Osteoblast (primary cell): ENCODE measurements at places on chromosomes 7 and 10. TPM values are rescaled to one million over a fixed set of nuclear protein-coding genes. Genes with fewer than 3 reads are reported as not detected.

GRCh38 chr7:424961-425793 lies 94.5 kb downstream of the PDGFA start:
- DNase-seq = no peak
- no peaks in the 10 kb centered on the region for H3K36me3 ChIP-seq
- peaks cover 15% of the 10 kb centered on the region for H3K27me3 ChIP-seq
- no peak overlapping the region for H3K4me3 ChIP-seq

GRCh38 chr10:25174461-25175230 lies at the start of gene GPR158:
TSS of gene GPR158 (plus strand) at chr10:25175001. CDS start at chr10:25175421, 420 bp downstream.
- peaks cover 3% of the 10 kb centered on the region for H3K4me1 ChIP-seq
- no peak within 1 kb of the TSS for H3K27ac ChIP-seq
- H3K4me3 ChIP-seq = peak within 1 kb of the TSS; percentile 70
- no peaks in the 10 kb centered on the region for H3K36me3 ChIP-seq
- peak; percentile 99 for DNase-seq
- peaks cover 38% of the 10 kb centered on the region for H3K27me3 ChIP-seq

Gene TEX47
- not detected in 2 replicates for total RNA-seq

DNA sequence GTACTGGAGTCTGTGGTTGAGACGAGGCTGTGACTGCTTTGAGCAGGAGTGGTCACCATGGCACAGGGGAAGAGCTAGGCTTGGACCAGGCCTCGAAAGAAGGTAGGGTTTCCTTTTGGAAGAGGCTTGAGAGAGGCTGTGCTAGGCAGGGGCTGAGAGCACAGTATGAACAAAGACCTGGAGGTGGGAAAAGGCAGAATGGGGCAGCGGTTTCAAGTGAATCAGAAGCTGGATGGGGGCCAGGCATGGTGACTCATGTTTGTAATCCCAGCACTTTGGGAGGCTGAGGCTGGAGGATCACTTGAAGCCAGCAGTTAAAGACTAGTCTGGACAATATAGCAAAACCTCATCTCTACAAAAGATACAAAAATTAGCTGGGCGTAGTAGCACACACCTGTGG lies 65.9 kb downstream of the CLIP2 start:
- no peak overlapping the region for H3K4me3 ChIP-seq
- peaks cover 9% of the 10 kb centered on the region for H3K4me1 ChIP-seq
- peaks cover 27% of the 10 kb centered on the region for H3K36me3 ChIP-seq
- no peaks in the 10 kb centered on the region for H3K27me3 ChIP-seq
- peak overlapping the region; percentile 50 for H3K27ac ChIP-seq

DNA sequence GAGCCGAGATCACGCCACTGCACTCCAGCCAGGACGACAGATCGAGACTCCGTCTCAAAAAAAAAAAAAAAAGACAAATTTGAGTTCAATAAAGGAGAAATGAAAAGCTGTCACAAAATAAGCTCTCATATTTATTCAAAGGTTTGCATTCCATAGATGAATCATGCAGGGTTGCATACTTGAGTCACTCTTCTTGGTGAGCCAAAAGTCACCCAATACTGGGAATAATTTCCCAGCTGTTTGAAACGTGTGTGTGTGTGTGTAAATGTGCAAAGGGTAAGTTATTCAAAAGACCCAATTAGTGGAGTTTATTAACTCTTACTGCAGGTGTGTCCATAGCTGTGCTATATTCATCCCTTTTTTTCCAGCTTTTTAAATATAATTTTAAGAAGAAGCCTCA lies 297.7 kb downstream of the CCDC3 start:
- no peaks in the 10 kb centered on the region for H3K36me3 ChIP-seq
- peaks cover 60% of the 10 kb centered on the region for H3K4me1 ChIP-seq
- no peaks in the 10 kb centered on the region for H3K27me3 ChIP-seq
- peak overlapping the region; percentile 78 for H3K27ac ChIP-seq
- H3K4me3 ChIP-seq = no peak overlapping the region
- no peak for DNase-seq

- no peaks in the 10 kb centered on the region for H3K4me1 ChIP-seq
- H3K27ac ChIP-seq = no peak overlapping the region
- H3K27me3 ChIP-seq = no peaks in the 10 kb centered on the region
Observed at GRCh38 chr7:68006619-68007018, 1010.0 kb downstream of the TYW1 start.

DNA sequence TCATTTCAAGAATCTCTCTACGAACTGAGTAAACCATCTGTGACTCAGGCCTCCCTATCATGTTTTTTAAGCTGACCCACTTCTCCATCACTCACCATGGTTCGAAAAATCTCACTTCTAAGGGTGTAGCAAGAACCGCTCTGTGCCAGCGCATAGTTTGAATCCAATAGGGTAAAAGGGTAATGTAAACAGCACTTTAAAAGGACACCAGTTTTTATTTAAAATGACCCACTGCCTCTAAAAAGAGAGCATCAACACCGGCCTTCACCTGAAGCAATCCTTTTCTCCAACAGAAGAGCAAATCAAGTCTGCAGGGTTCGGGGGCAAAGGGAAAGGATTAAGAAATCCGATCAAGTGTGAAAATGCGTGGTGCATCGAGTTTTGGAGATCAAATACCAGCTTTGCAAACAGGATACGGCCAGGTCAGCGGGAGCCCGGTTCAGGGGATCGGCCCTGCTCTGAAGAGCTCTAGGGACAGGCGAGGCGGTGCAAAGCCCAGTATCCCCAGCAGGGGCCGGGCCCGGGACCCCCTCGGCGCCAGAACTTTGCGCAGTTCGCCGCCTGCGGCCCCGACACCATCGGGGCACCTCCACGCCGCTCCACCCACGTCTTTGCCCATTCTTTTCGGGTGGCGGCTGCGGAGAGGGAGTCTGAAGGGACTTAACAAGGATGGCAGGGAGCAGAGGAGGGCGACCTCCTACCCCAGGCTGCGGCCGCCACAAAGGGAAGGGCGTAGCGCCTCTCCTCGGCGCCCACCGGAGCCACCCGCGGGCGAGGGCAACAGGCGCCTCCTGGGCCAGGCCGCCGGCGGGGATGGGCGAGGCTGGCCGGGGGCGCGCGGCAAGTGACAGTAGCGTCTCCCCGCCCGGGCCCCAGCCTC lies 842 bp downstream of the NMT2 start:
- peak overlapping the region; percentile 74 for H3K27ac ChIP-seq
- H3K27me3 ChIP-seq = no peaks in the 10 kb centered on the region
- H3K4me1 ChIP-seq = peaks cover 42% of the 10 kb centered on the region
- no peaks in the 10 kb centered on the region for H3K36me3 ChIP-seq
- peak; percentile 93 for DNase-seq

DNA sequence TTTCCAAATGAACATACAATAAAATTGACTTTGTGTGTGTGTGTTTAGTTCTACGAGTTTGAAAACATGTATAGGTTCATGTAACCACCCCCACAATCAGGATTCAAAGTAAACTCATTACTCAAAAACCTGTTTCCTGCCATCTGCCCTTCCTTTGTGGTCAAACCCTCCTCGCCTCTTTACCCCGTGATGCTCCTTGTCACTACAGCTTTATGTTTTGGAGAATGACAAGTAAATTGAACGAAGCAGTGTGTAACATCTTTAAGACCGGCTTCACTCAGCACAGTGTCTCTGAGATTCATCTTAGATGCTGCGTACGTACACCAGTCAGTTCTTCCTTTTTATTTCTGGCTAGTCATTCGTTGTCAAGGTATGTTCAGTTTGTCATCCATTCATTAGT lies 54.6 kb upstream of the MKI67 start:
- no peak for DNase-seq
- H3K4me1 ChIP-seq = no peaks in the 10 kb centered on the region
- H3K4me3 ChIP-seq = no peak overlapping the region
- H3K36me3 ChIP-seq = no peaks in the 10 kb centered on the region

DNA sequence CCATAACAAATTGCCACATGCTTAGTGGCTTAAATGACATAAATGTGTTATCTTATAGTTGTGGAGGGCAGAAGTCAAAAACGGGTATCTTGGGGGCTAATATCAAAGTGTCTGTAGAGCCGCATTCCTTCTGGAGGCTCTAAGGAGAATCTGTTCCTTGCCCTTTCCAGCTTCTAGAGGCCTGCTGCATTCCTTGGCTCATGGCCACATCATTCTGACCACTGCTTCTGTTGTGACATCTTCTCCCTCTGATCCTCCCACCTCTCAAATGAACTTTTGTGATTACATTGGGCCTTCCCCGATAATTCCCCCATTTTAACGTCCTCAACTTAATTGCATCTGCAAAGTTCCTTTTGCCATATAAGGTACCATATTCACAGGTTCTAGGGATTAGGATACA lies 76.1 kb downstream of the CYP26A1 start:
- H3K27me3 ChIP-seq = peaks cover 3% of the 10 kb centered on the region
- peaks cover 27% of the 10 kb centered on the region for H3K4me1 ChIP-seq
- DNase-seq = no peak
- H3K4me3 ChIP-seq = no peak overlapping the region
- H3K36me3 ChIP-seq = no peaks in the 10 kb centered on the region
- no peak overlapping the region for H3K27ac ChIP-seq

GRCh38 chr7:83077328-83077727 lies 85.4 kb downstream of the PCLO start:
- H3K4me3 ChIP-seq = no peak overlapping the region
- H3K27me3 ChIP-seq = no peaks in the 10 kb centered on the region
- H3K4me1 ChIP-seq = no peaks in the 10 kb centered on the region
- H3K27ac ChIP-seq = no peak overlapping the region

DNA sequence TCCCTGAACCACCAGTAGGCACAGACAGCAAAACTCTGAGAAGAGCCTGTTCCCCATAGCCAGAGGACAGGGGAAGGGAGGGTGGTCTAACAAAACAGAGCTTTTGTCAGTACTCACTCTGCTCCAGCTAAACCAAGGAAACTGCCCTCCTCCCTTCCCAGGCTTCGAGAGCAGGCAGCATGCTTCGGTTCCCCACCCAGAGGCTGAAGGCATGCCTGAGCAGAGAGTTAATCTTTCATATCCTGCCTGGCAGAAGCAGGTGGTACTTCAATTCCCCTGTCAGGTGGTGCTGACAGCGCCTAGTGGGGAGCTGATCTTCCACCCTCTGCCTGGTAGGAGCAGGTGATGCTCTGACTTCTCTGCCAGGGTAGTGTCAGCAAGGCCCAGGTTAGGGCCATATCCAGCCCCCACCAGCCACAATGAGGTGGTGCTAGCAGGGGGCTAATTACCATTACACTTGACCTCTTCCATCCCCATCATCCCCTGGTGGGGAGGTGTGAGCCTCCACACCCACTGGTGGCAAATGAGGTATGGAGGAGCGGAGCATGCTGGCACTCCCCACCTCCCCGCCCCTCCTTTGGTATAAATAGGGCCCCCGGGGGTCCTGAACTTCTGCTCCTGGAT lies 35.1 kb downstream of the SDK1 start:
- H3K36me3 ChIP-seq = no peaks in the 10 kb centered on the region
- H3K27me3 ChIP-seq = no peaks in the 10 kb centered on the region
- no peak overlapping the region for H3K27ac ChIP-seq
- H3K4me1 ChIP-seq = no peaks in the 10 kb centered on the region
- peak; percentile 5 for DNase-seq
- no peak overlapping the region for H3K4me3 ChIP-seq

DNA sequence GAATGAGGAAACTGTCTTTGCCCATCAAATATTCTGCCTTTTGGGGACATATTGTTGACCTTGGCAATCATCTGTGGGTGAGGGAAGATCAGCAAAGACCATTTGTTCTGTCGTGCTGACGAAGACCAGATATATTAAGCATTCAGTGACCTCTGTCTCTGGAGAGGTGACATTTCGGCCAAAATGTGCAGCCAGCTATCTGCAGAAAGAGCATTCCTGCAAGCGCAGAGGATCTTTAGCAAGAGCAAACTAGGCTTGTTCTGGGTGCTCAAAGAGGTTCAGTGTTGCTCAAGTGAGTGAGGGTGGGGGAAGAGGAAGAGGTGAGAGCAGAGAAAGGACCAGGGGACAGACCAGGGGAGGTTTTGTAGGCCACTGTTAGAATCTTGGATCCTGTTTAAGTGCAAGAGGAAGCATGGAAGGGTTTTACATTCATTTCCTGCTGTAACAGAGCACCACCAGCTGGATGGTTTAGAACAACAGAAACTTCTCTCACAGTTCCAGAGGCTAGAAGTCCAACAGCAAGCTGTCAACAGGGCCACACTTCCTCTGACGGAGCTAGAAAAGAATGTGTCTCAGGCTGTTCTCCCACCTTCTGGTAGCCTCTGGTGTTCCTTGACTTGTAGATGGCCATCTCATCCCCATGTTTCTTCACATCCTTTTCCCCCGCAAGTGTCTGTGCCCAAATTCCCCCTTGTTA lies 11.2 kb downstream of the C10orf120 start:
- peak; percentile 69 for DNase-seq
- no peaks in the 10 kb centered on the region for H3K36me3 ChIP-seq
- H3K27ac ChIP-seq = no peak overlapping the region
- peaks cover 3% of the 10 kb centered on the region for H3K4me1 ChIP-seq

Gene ACBD7
- 0.72 and 0.88 TPM in 2 replicates for total RNA-seq

Gene SYT15B
- total RNA-seq = under 0.01 and 0.36 TPM in 2 replicates

GRCh38 chr10:78934532-78934898 lies 134.3 kb upstream of the ZMIZ1 start:
- H3K27me3 ChIP-seq = no peaks in the 10 kb centered on the region
- H3K36me3 ChIP-seq = no peaks in the 10 kb centered on the region
- no peak overlapping the region for H3K4me3 ChIP-seq
- H3K27ac ChIP-seq = no peak overlapping the region
